ENCODE measurements at places on chromosomes 7 and 10. TPM values are rescaled to one million over a fixed set of nuclear protein-coding genes. Genes with fewer than 3 reads are reported as not detected.

- no peak for DNase-seq
Observed at GRCh38 chr10:33015761-33016547, 57.9 kb upstream of the ITGB1 start.

DNA sequence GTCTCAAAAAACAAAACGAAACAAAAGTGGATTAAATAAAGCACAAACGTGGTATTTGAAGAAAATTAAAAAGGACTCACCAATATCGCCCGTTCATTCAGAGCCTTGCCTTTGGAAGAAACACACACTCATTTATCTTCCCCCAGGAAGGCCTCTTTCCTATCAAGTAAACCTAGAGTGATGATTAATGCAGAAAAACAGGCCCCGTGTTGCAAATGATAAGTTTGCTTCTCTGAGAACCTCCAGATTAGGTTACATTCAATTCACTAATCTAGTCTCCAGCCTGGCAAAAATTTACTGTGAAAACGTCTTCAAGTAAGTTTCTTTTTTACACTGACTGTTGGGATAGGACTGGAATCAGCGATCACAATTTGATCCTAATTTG, 78.0 kb upstream of the C1GALT1 start:
- DNase-seq: no peak

GRCh38 chr10:83917537-83918506, 221.5 kb upstream of the GHITM start:
- DNase-seq: no peak

DNA sequence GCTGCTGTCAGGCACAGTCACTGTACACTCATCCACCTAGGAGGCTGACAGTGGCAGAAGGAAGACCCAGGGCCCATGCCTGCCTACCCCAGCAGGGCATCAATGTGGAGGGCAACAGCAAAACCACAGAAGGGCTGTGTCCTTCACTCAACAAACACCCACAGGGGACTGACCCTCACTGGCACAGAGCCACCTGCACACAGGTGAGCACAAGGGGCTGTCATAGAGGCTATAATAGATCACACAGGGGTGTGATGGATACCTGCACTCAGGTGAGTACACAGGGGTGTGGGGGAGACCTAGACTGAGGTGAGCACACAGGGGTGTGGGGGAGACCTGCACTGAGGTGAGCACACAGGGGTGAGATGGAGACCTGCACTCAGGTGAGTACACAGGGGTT, 132.8 kb upstream of the TCERG1L start:
- no peak for DNase-seq

- DNase-seq: peak; percentile 78
Observed at GRCh38 chr10:132382231-132382922, 14.6 kb upstream of the PWWP2B start.

DNA sequence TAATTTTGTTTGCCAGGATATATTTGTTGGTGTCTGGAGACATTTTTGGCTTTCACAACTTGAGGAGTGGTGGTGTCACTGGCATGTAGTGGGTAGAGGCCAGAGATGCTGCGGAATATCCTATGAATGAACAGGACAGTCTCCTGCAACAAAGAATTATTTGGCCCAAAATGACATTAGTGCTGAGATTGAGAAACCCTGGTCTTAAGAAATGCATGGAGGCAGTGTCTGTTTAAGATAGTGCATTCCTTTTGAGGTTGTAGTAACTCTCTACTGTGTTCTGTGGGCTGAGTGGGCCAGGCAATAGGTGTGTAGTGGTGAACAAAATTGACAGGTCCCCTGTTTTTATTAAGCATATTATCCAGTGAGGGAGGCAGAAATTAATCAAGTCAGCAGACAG, 165.5 kb downstream of the CDK14 start:
- no peak for DNase-seq

DNA sequence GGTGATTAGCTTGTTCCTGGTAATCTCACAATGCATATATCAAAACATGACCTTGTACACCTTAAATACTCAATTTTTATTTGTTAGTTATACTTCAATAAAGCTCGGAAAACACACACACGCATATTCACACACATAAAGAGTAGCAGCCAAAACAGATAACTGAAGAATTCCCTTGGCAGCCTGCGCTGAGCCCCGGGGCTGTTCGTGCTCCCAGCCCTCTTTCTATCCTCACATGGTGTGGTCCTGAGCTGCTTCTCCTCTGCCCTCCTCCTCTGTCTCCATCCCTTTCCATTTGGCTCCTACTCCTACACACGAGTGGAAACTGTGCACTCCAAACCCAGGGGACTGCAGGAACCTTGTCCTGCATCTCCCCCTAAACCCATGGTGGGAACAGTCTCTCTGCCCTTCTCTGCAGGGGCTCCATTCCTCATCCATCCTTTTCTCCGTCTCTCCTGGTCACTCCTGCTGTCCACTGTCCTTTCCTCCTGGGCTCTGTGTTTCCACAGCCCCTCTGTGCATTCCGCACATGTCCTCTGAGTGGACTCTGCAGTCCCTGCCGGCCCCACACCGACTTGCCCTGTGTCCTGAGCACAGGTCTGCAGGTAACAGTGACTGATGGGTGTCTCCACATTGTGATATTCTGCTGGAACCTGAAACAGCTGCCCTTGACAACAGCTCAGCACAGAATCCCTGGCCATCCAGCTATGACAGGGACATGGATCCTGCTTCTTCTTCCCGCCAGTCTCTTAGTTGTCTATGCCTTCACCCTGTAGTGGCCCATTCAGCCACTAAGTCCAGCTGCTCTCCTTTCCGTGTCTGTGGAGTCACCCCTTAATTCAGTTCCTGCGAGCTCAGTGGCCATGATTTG, 216.8 kb upstream of the ZNF32 start:
- DNase-seq: no peak

DNA sequence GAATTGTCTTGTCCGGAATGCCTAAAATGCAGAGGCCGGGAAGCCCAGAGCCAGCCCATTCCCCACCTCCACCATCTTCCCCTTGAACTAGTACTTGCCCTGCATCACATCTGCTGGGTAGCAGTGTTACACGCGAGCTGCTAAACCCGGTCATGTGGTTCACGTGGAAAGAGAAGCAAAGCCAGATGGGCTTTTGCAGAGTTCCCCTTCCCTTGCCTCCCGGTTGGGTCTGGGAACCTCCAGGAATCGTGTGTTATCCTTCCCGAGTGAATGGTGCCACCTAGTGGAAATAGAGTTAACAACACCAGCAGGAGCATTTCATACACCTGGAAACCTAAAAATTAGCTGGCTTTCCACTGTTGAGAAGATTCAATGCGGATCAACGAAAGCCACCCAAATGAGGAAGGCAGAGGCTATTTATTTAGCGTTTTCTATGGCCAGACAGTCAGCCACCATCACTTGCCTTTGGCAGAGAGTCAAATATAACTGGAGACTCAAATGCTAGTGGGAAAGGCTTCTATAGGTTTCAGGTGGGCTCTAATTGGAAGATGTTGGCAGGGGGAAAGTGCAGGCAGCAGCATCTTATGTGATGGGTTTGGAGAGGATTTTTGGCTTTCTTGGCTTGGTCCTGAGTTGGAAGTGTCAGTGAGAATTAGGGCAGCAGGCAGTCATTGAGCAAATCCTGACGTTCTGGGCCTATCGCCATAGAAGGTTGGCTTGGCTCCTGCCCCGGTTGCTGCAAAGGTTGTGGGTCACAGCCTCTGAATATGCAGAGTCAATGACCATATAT, 12.9 kb upstream of the DENND2A start:
- DNase-seq: no peak

DNA sequence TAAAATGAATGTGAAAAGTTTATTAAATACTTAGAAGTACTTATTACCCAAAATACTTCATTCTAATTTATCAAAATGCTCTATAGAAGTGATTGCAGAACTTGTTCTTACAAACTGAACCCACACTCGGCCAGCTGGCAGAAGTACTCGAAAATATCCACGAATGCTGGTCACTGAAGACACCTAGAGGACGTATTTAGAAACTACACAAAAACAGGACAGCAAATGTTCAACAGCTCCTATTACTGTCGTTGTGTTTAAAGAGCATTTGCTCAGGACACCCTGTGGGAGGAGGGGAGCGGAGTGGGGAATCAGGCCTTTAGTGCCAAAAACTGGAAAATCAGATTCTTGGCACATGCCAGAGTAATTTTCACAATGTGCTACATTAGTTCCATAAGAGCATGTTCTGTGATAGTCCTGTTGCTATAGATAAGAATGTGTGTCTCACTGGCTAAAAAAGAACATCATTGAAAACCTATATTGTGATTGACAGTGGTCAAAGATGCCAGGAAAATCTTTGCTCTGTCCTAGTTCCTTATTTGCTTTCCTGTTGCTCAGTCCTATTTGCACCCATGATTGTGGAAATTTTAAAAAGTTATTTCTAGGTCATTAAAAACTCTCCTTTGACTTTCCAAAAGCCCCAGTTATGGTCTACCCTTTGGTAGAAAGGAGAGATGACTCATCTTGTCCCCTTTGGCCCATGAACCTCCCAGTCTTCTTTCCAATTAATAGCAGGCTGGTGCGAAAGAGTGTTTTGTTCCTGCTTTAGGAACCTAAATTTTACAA, 49.0 kb upstream of the NRBF2 start:
- DNase-seq: peak; percentile 34

DNA sequence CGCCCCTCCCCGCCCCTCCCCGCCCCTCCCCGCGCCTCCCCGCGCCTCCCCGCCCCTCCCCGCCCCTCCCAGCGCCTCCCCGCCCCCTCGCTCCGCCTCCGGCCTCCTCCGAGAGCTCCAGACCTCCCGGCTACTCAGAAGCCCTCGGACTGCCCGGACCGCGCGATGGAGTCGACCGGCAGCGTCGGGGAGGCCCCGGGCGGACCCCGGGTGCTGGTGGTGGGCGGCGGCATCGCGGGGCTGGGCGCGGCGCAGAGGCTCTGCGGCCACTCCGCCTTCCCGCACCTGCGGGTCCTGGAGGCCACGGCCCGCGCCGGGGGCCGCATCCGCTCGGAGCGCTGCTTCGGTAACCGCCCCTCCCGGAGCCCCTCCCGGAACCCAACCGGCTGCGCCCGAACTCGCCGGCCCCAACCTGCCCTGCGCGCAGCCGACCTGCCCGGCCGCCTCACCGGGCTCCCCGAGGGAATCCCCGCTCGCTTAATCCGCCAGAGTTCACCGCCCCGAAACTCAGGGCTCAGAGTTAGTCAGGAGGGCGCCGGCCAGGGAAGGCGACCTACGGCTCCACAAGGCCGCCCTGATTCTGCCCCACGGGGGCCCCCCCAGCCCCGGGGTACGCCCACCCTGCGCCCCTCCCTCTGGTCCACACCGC, at the start of gene PAOX:
TSS of gene PAOX (plus strand) at position 111 of the 649 bp plus-strand sequence. CDS start at position 166, 55 bp downstream.
- DNase-seq: no peak

DNA sequence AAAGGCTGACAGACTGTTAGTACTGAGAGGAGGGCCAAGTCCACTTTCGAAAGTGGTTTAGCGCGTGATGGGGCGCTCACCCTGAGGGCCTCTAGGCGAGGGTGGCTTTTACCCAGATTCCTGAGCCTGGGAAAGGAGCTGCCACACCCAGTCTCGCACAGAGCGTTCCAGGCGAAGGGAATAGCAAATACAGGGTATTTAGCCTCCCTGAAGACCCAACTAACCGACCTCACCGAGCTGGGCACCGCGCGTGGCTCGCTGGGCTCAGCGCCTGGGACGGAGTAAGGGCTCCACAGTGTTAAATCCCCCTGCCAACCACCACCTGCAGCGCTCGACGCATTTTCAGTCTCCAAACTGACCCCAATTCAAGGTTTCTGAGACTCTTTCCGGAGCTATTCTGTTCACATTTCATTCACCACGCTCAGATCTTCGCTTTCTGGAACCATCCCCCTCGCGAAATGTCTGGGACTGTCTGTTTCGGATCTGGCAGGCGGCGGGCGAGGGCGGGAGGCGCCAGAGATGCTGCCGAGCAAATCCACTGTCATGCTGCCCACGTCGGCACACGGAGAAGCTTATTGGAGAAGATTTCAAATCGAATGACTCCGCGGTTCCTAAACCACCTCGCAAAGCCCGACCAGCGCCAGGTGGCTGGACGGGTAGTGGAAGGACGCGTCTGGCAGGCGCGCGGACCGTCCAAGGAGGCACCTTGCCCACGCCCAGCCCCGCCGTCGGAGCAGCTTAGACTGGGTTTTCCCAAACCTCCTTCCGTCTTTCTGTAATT, 1.4 kb upstream of the OSBPL3 start:
- DNase-seq: no peak

DNA sequence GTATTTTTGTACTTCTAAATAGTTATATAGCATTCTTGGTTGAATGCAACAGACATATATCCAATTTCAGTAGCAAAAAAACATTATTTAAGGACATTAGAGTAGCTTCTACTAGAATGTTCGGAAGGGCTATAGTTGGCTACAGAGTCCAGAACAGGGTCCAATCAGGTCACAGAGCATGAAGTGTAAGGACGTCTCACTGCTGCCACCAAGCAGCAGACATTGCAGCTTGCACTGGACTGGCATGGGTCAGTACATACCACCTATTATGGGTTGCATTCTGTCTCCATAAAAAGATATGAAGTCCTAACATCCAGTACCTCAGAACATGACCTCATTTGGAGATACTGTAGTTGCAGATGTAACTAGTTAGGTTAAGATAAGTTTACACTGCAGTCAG, 87.3 kb downstream of the LHFPL3 start:
- DNase-seq: no peak

- no peak for DNase-seq
Observed at GRCh38 chr7:105779856-105780780, 96.3 kb downstream of the ATXN7L1 start.

DNA sequence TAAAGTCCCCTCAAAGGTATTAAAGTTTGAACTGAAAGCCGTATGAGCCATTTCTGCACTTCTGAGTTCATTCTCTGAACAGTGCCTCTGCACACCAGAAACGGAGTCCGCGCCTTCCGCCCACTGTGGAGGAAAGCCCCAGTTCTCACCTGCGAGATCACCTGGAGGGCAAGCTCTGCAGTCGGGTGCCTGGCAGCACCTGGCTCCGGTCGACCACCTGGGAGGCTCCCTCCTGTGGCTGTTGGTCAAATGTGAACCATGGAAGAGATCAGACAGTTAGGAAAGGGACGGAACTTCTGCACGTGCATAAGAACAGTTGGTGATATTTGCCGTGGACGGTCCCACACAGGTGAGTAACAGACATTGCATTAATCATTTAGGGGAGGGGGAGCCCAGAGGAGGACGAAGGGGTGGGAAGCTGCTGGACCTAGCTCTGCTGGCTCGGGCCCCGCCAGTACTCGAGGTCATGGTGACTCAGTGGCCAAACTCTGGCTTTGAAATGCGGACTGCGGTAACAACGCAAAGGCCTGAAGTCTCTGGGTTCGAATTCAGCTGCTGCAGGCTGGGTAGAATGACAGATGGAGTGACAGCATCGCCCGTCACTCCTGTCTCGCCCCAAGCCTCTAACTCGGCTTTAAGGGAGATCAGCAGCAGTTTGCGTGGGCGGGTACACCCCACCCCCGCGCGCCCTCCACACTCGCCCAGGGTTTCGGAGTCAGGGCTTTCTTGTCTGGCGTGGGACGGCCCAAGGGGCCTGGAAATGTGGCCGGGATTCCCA, 1.7 kb upstream of the DPYSL4 start:
- no peak for DNase-seq

- no peak for DNase-seq
Observed at GRCh38 chr7:28245123-28245878, 64.7 kb upstream of the JAZF1 start.

The FOXI2 gene
- polyA plus RNA-seq: not detected

The MYPN gene
- 9.7 TPM for polyA plus RNA-seq

The TMEM243 gene
- polyA plus RNA-seq: 34.6 TPM

The GIMAP2 gene
- polyA plus RNA-seq: 0.13 TPM

The CALY gene
- polyA plus RNA-seq: 0.91 TPM
